Neuronal stem cell (in vitro differentiated cells): ENCODE measurements at places on chromosomes 5 and 9.
A peak's percentile ranks its signal among the peaks of the same experiment; 100 is the strongest.

- no peak for DNase-seq
These were observed 67.0 kb downstream of the NFIB start for GRCh38 chr9:14246951-14247350.

GRCh38 chr5:159123189-159123588 is 23.5 kb upstream of the EBF1 start:
- DNase-seq: no peak

- peak; percentile 56 for DNase-seq
These were observed at the start of gene MEGF10 for GRCh38 chr5:127290019-127290945. Gene MEGF10, plus strand, starts transcription at chr5:127290796. Its CDS starts 40,513 bp downstream, at chr5:127331309.

GRCh38 chr9:121636341-121636865 is 15.0 kb upstream of the DAB2IP start:
- DNase-seq: no peak

- no peak for DNase-seq
These were observed 812 bp downstream of the SREK1 start for GRCh38 chr5:66144834-66145390.

- no peak for DNase-seq
These were observed 1276.9 kb upstream of the WWC1 start for GRCh38 chr5:167014401-167015056.

DNA sequence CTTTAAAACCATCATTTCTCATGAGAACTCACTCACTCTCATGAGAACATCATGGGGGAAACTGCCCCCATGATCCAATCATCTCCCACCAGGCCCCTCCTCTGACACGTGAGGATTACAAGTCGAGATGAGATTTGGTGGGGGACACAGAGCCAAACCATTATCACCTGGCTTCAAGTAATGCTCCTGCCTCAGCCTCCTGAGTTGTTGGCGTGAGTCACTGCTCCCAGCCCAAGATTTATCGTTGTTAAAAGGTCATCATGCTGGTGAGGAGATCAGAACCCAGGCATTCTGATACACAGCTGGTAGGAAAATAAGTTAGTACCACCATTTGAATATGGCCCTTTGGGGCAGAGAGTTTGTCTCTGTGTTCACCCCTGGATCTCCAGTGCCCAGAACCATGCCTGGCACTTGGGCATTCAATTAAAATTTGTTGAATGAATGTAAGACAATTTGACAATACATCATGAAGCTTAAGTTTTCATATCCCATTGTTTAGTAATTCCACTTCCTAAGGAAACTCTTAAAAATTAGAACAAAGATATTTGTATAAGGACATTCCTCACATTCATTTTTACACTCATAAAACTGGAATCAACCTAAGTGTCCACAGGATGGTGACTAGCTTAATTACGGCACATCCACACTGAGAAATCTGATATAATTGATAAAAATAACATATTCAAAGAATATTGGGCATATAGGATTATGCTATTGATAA is 58.0 kb upstream of the COL15A1 start:
- no peak for DNase-seq
